Peyer's patch (tissue), 4 donors: ENCODE measurements at places on chromosomes 5 and 9.

- DNase-seq: no peak
Observed at GRCh38 chr5:37495668-37496347, 116.7 kb downstream of the WDR70 start.

- DNase-seq: no peak
Observed at GRCh38 chr9:94736759-94737158, 10.3 kb downstream of the AOPEP start.

GRCh38 chr5:172085738-172086137 is 79.3 kb upstream of the FBXW11 start:
- DNase-seq: no peak

- DNase-seq: no peak
Observed at GRCh38 chr9:71472400-71472799, 295.9 kb downstream of the CEMIP2 start.

DNA sequence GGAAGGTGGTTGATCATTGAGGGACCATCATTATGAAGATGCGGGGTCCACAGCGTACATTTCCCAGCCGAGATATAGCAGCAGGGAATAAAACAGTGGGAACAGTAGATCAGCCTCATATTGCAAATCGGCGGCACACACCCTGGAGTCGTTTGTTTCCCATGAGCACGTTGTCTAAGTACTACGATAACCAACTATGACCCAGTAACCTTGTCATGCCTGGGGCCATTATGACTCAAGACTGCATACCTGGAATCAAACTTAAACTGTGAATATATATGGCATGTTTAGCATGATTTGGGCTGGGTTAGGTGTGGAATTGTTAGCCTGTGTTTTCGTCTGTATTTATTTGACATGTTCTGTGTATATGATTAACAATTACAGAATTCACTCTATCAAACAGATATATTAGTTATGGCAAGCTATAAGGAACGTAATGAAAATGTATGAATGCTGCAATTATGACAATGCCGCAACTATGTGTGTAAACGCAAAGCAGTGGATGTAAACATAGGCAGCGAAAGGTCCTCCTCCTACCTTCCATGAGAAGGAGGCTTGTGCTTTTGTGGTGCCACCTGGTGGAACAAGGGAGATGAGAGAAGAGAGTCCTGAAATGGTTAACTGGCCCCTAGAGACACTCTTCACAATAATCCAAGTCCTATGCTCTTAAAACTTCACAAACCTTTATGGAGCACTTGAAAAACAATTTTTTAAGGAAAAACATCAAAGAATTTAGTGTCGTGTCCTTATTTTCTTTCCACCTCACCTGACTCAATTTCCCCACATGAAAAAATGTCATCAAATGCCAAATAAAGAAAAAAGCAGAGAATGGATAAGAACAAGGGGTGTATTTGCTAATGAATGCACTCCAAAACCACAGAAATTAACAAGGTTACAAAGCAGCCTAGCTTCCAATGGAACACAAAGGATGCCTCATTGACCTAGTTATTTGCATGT is 47.1 kb downstream of the SEMA5A start:
- peak; percentile 53 for DNase-seq

- DNase-seq: no peak
Observed at GRCh38 chr9:134909511-134910481, 7.9 kb downstream of the FCN1 start.

DNA sequence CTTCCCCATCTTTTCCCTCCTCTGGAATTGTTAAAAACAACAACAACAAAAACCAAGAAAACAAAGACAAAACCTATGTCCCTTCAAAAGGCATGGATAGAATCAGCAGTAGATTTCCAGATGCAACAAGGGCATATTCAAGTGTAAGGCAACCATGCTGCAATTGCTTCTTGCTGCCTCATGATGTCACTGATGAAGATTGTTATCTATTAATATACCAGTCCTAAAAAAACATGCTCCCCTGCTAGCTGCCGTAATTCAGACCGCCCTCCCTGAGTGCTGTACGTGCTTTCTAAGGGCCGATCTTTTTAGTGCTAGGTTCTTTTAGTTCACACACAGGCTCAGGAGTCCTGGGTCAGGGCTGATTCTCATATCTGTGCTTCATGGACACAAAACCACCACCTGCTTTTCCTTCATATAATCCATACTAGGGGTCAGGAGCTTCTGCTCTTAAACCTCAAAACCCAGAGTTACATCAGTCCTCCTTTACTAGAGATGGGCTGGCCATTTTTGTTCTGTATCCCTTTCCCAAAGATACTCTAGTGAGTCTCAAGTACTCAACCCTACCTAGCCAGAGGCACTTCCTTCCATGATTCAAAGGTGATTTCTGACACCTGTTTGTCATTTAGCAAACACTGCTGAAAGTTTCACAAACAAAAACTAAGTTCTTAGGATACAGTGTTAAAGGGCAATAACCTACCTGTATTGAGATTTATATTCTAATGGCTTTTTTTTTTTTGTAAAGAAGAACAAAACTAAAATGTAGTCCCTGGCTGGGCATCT is 82.1 kb downstream of the GIN1 start:
- no peak for DNase-seq

DNA sequence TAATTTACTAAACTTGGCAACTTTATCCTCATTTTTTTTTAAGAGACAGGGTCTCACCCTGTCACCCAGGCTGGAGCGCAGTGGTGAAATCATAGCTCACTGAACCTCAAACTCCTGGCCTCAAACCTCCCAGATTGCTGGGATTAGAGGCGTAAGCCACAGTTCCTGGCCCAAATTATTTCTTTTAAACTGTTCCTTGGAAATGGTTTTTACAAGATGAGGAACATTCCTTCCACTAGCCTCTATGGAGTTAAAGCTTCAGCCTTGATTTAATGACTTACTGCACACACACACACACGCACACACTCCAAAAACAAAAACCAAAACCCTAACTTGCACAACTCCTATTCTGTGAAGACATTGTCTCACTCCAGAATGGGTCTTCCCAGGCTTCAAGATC is 77.2 kb upstream of the TARS1 start:
- DNase-seq: no peak

GRCh38 chr5:167759057-167759821 is 532.2 kb upstream of the WWC1 start:
- no peak for DNase-seq
